ENCODE measurements at places on chromosomes 4 and X.

GRCh38 chr4:142743121-142743825, 102.8 kb downstream of the INPP4B start:
- DNase-seq = no peak

- no peak for DNase-seq
These were observed 34.1 kb upstream of the SRD5A3 start for GRCh38 chr4:55311792-55312488.

DNA sequence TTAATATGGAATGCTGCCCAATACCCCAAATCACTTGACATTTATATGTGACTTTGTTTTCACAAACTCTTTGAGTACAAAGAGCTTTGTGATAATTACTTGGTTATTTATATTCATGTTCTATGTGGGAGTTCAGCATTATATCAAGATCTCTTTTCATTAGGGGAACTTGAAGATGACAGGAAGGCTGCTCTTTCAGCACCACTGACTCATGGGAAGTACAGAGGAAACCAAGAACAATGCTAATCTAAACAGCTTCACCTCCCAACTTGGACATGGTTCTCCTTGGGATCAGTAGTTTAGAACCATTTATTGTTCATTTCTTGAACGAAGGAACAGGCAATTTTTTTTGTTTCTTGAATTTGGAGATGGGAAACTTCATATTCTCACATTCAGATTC, 184.0 kb upstream of the AFF2 start:
- DNase-seq = no peak

GRCh38 chrX:118074196-118074595, 42.4 kb downstream of the KLHL13 start:
- no peak for DNase-seq

DNA sequence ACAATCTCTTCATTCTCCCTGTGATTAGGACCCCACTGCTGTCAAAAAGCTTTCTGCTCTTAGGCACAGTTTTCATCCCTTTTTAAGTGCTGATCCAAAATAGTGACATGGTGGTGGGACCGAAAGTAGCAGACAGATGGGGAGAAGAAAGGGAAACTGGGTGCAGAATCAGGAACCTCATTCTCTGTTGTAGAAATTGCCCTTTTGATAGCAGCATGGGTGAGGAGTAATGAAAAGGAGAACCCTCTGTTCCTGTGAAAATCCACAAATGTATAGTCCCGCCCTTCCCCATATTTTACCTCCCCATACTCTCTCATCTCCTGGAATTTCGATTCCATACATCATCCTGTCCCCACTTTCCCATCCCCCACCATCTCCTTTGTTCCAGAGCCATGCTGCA, 126.5 kb downstream of the STIM2 start:
- no peak for DNase-seq

DNA sequence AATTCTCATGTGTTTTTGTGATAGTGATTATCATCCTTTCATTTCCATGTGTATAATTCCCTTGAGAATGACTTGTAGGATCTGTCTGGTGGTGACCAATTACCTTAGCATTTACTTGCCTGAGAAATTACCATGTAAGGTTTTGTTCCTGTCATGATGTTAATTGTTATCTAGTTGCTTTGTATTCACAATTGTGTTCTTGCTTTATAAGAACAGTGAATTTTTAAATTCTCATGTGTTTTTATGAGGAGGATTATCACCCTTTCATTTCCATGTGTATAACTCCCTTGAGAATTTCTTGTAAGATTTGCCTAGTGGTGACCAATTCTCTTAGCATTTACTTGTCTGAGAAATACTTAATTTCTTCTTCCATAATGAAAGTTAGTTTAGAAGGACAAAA, 758.2 kb upstream of the NDST4 start:
- DNase-seq = no peak

- no peak for DNase-seq
These were observed 612.6 kb downstream of the STPG2 start for GRCh38 chr4:97530676-97531075.

DNA sequence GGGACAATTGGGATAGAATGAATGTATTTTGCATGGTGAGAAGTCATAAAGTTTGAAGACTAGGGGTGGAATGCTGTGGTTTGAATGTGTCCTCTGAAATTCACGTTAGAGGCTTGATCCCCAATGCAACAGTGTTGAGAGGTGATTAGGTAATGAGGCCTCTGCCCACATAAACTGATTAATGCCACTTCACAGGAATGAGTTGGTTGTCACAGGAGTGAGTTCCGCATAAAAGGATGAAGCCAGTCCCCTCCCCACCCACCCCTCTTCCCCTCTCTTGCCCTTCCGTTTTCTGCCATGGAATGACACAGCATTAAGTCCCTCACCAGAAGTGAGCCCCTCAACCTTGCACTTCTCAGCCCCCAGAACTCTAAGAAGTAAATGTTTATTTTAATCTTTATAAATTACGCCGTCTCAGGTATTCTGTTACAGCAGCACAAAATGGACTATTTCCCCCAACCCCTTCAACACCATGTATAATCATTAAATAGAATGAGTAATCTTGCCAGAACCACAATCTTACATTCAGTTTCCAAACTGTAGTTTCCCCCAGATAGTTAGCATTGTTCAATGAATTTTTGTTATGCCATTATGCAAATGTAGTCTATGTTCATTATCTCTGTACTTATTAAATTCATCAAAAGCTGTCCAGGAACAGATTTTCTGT, 5.5 kb upstream of the MMAA start:
- no peak for DNase-seq

DNA sequence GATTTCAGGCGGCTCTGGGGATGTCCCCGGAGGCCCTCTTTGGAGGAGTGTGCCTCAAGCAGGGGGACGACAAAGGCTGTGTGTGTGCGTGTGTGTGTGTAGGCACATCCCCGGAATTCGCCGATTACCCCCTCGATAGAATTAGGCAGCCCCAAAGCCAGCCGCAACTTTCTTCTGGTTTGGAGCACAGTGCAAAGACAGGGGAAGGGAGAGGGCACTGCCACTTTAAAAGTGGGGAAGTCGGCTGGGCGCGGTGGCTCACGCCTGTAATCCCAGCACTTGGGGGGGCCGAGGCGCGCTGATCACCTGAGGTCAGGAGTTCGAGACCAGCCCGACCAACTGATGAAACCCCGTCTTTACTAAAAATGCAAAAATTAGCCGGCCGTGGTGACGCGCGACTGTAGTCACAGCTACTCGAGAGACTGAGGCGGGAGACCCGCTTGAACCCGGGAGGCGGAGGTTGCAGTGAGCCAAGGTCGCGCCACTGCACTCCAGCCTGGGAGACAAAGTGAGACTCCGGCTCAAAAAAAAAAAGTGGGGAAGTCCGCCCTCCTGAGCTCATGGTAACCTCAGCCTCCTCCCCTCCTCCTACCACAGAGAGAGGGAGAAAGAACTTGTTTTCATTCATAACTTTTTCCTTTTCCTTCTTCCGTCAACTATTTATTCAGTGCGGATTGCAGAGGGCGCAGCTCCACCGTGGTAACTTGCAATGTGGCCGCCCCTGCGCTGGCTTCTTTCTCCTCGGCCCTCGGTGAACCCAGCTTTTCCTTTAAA, 2.4 kb downstream of the SPRY1 start:
- DNase-seq = no peak

DNA sequence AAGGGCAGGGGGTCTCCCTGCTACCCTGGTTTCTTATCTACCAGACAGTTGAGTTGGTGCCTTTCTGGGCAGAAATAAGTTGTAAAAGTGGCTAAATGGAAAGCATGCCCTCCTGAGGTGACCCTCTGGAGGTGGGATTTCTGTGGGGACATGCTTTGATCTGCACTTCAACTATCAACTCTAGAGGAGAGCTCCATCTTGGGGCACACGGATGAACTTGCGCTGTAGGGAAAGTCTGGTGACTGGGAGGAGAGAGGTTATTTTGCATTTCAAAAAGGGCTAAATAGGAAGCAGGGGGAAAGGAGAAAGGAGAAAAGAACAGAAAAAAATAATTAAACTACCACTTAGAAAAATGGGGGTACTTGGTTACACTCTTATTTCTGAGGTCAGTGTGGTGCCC, 12.7 kb upstream of the RHOXF2B start:
- no peak for DNase-seq

DNA sequence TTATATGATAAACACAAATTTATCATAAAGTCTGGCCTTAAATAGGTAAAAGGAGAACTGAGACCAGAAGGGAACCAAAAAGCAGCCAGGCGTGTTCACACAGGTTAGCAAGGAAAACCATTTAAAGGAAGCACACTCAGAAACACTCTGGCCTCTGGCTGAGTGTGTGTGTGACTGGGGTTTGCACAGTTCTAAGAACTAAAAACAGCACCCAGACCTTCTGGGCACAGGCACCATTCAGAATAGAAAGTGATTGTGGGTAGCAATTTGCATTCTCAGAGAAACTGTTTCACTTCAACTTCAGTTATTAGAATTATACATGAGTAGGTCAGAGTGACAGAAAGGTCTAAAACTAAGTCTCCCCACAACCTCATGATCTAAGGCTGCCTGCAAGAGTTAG, 10.0 kb downstream of the GPR82 start:
- DNase-seq = no peak

GRCh38 chrX:154751203-154751668, 359 bp upstream of the GAB3 start:
- no peak for DNase-seq
